ENCODE measurements at places on chromosomes 5 and 9. TPM values are rescaled to one million over a fixed set of nuclear protein-coding genes. Genes with fewer than 3 reads are reported as not detected.

FLT4 gene
- total RNA-seq, result 15.1 TPM

UNC13B gene
- total RNA-seq, result 56.1 TPM

PPWD1 gene
- 93.2 TPM for total RNA-seq

HMGCS1 gene
- 138 TPM for total RNA-seq

All from camera-type eye (tissue), 1 donor.